ENCODE measurements at places on chromosomes 6 and 20. TPM values are rescaled to one million over a fixed set of nuclear protein-coding genes. Genes with fewer than 3 reads are reported as not detected.

DNA sequence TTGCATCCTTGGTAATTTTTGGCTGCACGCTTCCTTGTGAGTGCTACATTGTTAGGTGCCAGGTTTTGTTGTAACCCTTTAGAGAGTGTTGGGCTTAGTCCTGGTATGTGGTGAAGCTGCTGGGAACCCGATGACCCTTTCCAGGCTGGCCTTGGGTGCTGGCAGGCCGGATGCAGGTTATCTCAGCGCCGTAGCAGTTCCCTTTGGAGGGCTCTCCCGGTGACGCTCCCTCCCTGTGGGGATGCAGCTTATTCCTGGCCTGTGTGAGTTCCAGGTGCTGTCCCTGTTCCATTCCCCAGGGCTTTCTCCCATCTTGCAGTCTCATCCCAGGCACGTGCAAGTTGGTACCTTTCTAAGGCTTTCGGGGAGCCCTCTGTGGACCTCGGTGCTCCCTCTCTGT is 13.9 kb upstream of the BHLHE23 start:
- no peak for DNase-seq

DNA sequence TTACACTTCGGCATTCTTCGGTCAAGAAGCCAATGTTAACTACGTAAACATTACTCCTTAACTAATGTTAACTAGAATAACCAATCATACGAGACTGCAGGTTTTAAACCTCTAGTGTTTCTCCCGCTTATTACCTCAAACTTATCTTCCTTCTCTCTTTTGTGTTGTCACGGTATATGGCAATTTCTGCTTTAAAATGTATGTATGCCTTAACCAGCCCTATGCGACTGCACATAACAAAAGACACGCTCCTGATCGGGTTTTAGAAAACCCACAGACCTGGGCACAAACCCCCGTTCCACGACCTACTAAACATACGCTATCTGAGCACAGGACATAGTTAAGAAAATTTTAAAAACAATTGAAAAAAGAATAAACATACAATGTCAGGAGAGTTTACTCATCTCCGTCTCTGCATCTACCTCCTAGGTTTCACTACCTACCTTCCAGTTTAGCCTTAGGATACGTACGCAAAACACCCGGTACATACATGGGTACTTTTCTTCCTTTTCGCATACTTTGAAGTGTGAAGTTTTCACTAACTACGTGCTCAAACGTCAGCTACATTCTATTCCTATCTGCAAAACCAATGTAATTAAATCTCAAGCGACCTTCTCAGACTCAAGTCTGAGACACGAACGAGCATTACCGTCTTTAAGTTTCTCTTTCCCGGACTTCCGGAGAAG is 1.1 kb downstream of the CD164 start:
- peak; percentile 52 for DNase-seq

DNA sequence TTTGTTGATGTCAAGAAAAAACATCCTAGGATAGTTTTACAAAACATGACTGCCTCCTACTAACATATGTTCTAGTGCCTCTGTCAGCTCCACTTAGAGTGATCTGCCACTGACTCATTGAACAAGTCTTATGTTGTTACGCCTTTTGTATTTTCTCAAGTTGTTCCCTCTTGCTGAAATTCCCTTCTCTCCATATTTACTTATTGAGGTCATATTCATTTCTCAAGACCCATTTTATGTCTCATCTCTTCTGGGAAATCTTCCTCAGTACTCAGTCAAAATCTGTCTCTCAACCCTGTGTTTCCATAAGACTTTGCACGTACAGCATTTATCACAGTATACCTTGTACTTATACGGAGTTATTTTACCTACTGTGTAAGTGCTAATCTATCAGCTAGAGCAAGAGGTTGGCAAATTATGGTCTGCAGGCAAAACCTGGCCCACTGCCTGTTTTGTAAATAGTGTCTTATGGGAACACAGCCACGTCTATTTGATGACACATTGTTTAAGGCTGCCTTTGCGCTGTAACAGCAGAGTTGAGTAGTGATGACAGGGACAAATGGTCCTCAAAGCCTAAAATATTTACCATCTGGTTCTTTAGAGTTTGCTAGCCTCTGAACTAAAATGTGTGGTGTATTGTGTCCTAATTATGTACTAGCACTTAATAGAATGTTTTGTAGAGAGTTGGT is 83.4 kb downstream of the ADGRB3 start:
- DNase-seq: peak; percentile 87

DNA sequence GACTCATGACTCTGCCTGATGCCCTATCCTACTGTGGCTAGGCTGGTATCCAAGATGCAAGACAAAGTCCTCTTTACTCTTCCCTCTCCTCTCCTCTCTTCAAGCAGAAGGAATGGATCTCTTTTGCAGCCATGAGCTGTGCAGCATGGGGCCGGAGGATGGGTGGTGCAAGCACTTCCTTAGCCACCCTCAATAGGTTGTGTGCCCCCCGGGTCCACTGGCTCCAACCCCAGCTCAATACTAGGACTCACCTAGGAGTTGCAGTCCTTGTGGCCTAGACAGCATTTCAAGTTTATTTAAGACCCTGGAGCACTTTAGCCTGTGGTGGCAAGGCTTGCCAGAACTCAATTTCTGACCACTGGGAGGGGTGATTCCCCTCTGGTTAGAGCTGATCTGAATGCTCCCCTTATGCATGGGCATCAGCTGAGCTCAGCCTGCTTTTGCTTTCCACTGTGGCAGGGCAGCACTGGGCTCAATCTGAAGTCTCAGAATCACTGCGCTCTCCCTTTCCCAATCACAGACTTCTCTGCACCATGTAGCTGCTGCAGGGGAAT is 29.0 kb upstream of the GRM4 start:
- DNase-seq: no peak

- no peak for DNase-seq
Observed at GRCh38 chr6:33904050-33904746, 100.4 kb upstream of the MLN start.

- DNase-seq: peak; percentile 76
Observed at GRCh38 chr20:208942-209566, 18.0 kb upstream of the DEFB129 start.

DNA sequence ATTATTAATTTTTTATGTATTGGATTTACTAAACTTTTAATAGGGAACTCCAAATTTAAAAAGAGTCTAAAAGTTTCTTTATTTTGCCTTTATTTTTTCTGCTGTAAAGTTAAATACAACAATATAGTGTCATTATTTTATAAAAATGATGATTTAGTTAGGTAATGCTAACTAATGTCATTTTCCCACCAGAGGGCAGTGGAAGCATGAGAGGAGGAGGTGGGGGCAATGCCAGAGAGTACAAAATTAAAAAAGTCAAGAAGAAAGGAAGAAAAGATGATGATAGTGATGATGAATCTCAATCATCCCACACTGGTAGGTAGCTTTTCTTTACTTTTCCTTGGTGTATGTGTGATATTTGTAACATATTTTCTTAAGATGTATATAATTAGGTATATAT is 20.2 kb upstream of the FHL5 start:
- DNase-seq: peak; percentile 1

DNA sequence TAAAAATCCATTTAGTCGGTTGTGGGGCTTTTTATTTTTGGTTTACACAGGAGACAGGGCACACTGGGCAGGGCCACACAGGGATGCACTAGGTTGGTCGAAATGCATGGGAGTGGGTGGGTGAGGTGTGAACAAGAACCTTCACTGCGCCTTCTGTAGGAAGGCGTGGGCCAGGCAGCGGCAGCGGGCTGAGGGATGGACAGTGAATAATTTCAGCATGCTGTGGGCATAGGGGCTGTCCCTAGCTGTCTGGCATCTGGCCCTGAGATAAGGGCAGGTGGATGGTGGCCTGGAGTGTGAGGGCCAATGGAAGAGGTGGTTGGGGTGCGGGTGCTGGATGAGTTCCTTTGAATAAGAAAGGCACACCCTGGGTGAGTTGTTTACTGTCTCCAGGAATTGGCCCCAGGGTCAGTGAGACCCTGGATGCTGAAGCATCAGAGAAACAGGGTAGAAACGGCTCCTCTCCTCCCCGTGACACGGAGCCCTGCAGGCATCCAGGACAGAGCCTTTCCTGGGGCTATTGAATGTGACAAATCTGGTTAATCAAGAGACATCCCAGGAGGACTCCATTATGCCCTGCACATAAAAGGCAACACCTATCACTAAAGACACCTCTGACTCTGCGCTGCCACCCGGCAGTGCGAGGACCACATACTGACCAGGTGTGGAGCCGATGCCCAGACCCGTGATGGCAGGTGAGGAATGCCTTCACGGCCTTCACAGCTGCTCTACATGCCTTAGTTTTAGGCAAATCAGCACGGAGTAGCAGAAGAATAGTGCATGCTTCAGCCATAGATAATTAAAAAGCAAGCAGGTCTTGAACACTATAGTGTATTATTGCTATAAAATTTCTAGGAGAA is 123.0 kb upstream of the SNX9 start:
- no peak for DNase-seq

DNA sequence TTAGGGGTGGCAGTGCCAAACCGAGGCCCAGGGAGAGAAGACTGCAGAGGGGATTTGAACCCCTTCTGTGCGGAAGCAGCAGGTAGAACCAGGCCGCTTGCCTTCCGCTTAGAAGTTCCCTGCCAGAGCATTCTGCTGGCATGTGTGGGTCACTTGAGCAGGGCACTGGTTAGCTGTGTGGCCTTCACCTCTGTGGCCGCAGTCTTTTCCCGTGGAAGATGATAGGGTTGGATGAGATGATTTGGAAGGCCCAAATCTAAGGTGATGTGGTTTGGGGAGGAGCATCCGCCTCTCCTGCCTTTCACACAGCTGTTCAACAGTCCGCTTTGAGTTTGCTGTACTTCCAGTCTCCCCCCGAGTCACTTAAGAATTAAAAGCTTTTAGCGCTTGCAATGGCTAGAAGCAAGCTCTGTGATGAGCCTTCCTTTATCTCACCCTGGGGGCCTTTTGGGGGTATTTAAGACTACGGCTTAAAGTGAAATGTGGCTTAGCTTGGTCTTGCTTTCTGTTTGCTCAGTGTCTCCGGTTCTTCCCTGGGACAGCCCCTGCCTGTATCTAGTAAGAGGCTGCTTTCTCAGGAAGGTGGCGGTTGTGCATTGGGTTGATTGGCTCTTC is 743 bp downstream of the CMTR1 start:
- DNase-seq: no peak

DNA sequence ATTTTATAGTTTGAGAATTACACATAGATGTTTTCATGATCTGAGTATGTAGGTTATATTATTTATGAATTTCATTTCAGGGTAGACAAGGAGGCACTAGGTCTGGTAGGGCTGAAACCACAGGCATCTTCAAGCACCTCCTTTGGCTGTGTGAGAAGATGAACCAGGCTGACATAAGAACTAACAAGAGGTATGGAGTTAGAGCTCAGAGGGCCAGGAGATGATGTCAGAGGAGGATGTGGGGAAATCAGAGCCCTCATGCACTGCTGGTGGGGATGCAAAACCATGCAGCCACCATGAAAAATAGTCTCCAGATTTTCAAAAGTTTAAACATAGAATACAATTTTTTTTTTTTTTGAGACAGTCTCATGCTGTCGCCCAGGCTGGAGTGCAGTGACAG is 13.6 kb upstream of the RIPOR3 start:
- no peak for DNase-seq

- peak; percentile 74 for DNase-seq
Observed at GRCh38 chr6:113997116-113997515, 26.2 kb upstream of the HDAC2 start.

Gene PSORS1C2
- total RNA-seq: not detected

Gene ID1
- total RNA-seq: 930 TPM

Measured in bronchial epithelial cell (primary cell).